ENCODE measurements at places on chromosomes 13 and 19. TPM values are rescaled to one million over a fixed set of nuclear protein-coding genes. Genes with fewer than 3 reads are reported as not detected.

DNA sequence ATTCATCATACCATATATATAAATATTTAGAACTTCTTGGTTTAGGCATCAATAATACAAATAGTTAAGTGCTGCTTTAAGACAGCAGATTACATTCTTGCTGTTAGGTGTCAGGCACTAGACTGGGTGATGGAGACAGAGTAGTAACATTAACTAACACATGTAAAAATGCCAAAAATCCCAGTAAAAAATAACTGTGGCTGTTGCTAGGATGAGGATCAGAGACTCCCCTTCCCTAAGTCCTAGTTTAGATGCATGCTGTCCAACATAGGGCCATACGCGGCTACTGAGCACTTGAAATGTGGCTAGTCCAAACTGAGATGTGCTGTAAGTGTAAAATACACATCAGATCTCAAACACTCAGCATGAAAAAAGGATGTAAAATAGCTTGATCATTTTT, 94.7 kb downstream of the CDADC1 start:
- no peaks in the 10 kb centered on the region for H3K4me1 ChIP-seq
- no peak overlapping the region for H3K27ac ChIP-seq
- H3K27me3 ChIP-seq = no peaks in the 10 kb centered on the region
- H3K4me3 ChIP-seq = no peak overlapping the region
- no peak for DNase-seq
- no peaks in the 10 kb centered on the region for H3K36me3 ChIP-seq

- H3K36me3 ChIP-seq = no peaks in the 10 kb centered on the region
- no peaks in the 10 kb centered on the region for H3K4me1 ChIP-seq
- H3K27ac ChIP-seq = no peak overlapping the region
- no peak overlapping the region for H3K4me3 ChIP-seq
Measured at GRCh38 chr19:1279782-1280341, 4.5 kb downstream of the FAM174C start.

KCNC3 gene
- 9.1 TPM for polyA plus RNA-seq

GRCh38 chr19:55070466-55071128, 5.1 kb upstream of the EPS8L1 start:
- H3K27me3 ChIP-seq = peaks cover 5% of the 10 kb centered on the region
- no peak overlapping the region for H3K4me3 ChIP-seq
- DNase-seq = no peak
- H3K4me1 ChIP-seq = peaks cover 2% of the 10 kb centered on the region
- H3K27ac ChIP-seq = no peak overlapping the region

MAST3 gene
- 5.6 TPM for polyA plus RNA-seq

GRCh38 chr19:55300886-55301458, 17.2 kb downstream of the BRSK1 start:
- DNase-seq = no peak
- no peaks in the 10 kb centered on the region for H3K4me1 ChIP-seq
- H3K27me3 ChIP-seq = no peaks in the 10 kb centered on the region
- no peak overlapping the region for H3K27ac ChIP-seq
- H3K36me3 ChIP-seq = no peaks in the 10 kb centered on the region
- no peak overlapping the region for H3K4me3 ChIP-seq

DNA sequence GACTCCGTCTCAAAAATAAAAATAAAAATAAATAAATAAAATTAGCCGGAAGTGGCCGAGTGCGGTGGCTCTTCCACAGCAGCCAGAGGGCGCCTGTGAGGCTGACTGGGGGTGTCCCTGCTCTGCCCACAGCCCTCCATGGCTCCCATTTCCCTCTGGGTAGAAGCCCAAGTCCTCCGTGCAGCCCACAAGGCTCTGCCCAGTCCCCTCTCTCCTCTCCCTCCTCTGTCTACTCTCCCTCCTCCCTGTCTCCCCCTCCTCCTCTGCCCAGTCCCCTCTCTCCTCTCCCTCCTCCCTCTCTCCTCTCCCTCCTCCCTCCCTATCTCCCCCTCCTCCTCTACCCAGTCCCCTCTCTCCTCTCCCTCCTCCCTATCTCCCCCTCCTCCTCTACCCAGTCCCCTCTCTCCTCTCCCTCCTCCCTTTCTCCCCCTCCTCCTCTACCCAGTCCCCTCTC, 20.4 kb downstream of the MISP start:
- H3K4me3 ChIP-seq = no peak overlapping the region
- H3K4me1 ChIP-seq = no peaks in the 10 kb centered on the region
- no peaks in the 10 kb centered on the region for H3K27me3 ChIP-seq
- no peaks in the 10 kb centered on the region for H3K36me3 ChIP-seq
- H3K27ac ChIP-seq = no peak overlapping the region
- peak; percentile 69 for DNase-seq

ZNF329 gene
- polyA plus RNA-seq = 8.4 TPM

CPT1C gene
- 2.6 TPM for polyA plus RNA-seq

RETN gene
- not detected for polyA plus RNA-seq

C19orf85 gene
- polyA plus RNA-seq = not detected

KCNJ14 gene
- 0.28 TPM for polyA plus RNA-seq

FLT1 gene
- polyA plus RNA-seq = 17.2 TPM

CERS1 gene
- polyA plus RNA-seq = not detected

GRCh38 chr19:10388957-10389356, 8.6 kb upstream of the TYK2 start:
- H3K27ac ChIP-seq = no peak overlapping the region
- DNase-seq = peak; percentile 89
- peaks cover 4% of the 10 kb centered on the region for H3K36me3 ChIP-seq
- no peaks in the 10 kb centered on the region for H3K27me3 ChIP-seq
- no peak overlapping the region for H3K4me3 ChIP-seq

DNA sequence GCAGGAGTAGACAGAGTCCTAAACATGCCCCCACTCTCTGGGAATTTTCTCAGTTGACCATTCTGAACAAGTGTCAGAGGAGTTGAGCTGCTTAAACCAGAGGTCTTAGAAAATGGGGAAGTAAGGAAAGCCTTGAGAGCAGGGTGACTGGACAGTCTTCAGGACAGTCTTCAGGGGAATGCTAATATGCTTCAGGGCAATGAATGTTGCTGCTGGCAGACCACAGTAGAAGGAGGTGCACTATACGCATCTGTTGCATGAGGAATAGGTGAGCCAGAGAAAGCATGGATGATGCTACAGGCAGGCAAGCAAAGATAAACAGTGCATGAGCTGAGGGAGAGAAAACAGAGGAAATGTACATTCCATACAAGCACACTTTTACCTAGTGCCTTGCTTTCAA, 196.6 kb upstream of the GPR12 start:
- DNase-seq = no peak
- H3K27me3 ChIP-seq = no peaks in the 10 kb centered on the region
- no peak overlapping the region for H3K27ac ChIP-seq

DNA sequence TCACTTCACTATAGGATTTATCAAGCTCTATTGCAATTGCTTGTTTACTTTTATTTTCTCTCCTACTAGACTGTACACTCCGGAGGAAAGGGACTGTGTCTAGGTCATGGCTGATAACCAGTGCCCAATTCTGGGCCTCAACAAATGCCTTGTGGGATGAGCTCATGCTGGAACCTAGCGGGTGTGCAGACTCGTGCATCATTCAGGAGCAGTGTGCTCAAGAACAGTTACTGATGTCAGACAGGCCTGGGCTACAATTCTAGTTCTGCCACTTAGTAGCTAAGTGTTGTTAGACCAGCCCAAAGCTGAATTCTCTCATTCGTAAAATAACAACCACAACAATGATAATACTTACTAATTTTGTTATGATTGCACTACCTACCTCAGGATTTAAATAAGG, 95.4 kb downstream of the CYSLTR2 start:
- no peak overlapping the region for H3K27ac ChIP-seq
- no peaks in the 10 kb centered on the region for H3K27me3 ChIP-seq
- no peaks in the 10 kb centered on the region for H3K4me1 ChIP-seq
- H3K36me3 ChIP-seq = no peaks in the 10 kb centered on the region

TTC9B gene
- polyA plus RNA-seq = not detected

CD37 gene
- polyA plus RNA-seq = 3.8 TPM

ZNF296 gene
- polyA plus RNA-seq = 1.2 TPM

- H3K4me3 ChIP-seq = no peak overlapping the region
- peak; percentile 32 for DNase-seq
- H3K36me3 ChIP-seq = no peaks in the 10 kb centered on the region
Measured at GRCh38 chr13:113431171-113431570, 22.1 kb downstream of the ADPRHL1 start.

- H3K36me3 ChIP-seq = no peaks in the 10 kb centered on the region
- DNase-seq = no peak
- no peaks in the 10 kb centered on the region for H3K4me1 ChIP-seq
- no peak overlapping the region for H3K27ac ChIP-seq
Measured at GRCh38 chr13:80510686-80511085, 169.8 kb upstream of the SPRY2 start.

GRCh38 chr13:58704953-58705352, 1073.4 kb downstream of the PCDH17 start:
- H3K36me3 ChIP-seq = no peaks in the 10 kb centered on the region
- DNase-seq = no peak
- H3K27me3 ChIP-seq = no peaks in the 10 kb centered on the region
- H3K4me3 ChIP-seq = no peak overlapping the region
- H3K4me1 ChIP-seq = no peaks in the 10 kb centered on the region
- H3K27ac ChIP-seq = no peak overlapping the region

DNA sequence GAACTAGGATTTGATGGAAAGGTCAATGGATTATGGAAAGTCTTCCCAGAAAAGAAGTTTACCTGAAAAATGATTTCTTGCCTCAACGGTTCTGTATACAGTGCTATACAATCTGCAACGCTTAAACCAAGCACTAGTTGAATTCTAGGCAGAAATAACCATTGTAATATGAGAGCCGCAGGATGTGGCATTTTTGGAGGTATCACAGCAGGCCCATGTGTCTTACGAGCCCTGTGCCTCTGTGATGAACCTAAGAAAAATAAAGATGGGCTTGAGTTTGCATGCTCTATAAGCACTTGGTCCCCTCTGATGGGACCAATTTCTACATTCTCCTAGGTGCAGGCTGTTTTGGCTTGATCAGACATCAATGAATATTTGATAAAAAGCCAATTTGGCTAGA, 78.7 kb upstream of the RFC3 start:
- DNase-seq = no peak
- H3K27me3 ChIP-seq = no peaks in the 10 kb centered on the region
- H3K27ac ChIP-seq = no peak overlapping the region

GRCh38 chr19:42233106-42233505, 9.3 kb downstream of the GSK3A start:
- DNase-seq = no peak
- H3K27me3 ChIP-seq = no peaks in the 10 kb centered on the region
- H3K4me1 ChIP-seq = peaks cover 5% of the 10 kb centered on the region
- H3K27ac ChIP-seq = peak overlapping the region; percentile 40
- H3K36me3 ChIP-seq = peaks cover 32% of the 10 kb centered on the region

- DNase-seq = no peak
- H3K4me1 ChIP-seq = no peaks in the 10 kb centered on the region
- no peaks in the 10 kb centered on the region for H3K36me3 ChIP-seq
- no peaks in the 10 kb centered on the region for H3K27me3 ChIP-seq
- H3K27ac ChIP-seq = no peak overlapping the region
Measured at GRCh38 chr19:7744871-7745650, 2.3 kb downstream of the CD209 start.

GRCh38 chr13:39311619-39312018, 273.4 kb downstream of the NHLRC3 start:
- no peak for DNase-seq
- H3K4me1 ChIP-seq = no peaks in the 10 kb centered on the region
- no peaks in the 10 kb centered on the region for H3K36me3 ChIP-seq
- H3K27ac ChIP-seq = no peak overlapping the region
- H3K4me3 ChIP-seq = no peak overlapping the region

DNA sequence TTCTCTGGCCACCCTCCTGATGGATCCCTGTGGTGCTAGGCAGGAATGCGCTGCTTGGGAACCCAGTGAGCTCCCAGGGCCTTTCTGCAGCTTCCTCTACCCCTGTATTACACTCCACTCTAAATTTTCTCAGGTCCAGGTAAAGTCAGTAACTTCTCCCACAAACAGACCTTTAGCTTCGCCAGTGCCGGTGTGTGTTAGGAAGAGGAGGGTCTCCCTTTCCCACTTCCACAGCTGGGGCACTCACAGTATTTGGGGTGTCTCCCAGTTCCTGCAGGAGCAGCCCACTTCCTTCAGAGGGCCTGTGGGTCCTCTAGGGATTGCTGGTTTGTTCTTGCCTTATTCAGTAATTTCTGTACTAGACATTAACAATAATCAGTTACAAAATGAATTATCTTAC, 193.5 kb upstream of the PCDH17 start:
- no peaks in the 10 kb centered on the region for H3K36me3 ChIP-seq
- H3K27ac ChIP-seq = no peak overlapping the region
- DNase-seq = no peak
- no peak overlapping the region for H3K4me3 ChIP-seq
- H3K27me3 ChIP-seq = no peaks in the 10 kb centered on the region

DNA sequence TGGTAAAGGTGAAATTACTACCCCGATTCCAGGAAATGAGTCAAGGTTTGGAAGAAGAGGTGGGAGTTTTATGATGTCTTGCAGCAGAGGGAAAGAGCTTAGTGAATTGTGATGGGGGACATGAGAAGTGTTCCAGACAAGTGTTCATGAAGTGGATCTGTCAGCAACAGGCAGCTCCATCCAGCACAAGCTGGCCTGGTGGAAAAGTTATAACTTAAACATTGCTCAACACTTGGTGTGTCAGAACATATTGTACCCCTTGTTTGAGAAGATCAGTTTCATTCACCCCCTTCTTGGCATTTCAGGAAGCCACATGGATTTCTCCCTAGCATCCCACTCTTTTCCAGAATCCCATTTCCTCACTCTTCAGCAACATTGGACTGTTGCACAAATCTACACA, 222.0 kb downstream of the B3GLCT start:
- H3K27ac ChIP-seq = no peak overlapping the region
- H3K27me3 ChIP-seq = no peaks in the 10 kb centered on the region
- no peak overlapping the region for H3K4me3 ChIP-seq
- H3K36me3 ChIP-seq = no peaks in the 10 kb centered on the region

CFAP97D2 gene
- polyA plus RNA-seq = not detected

GRCh38 chr13:67395577-67395976, 165.4 kb upstream of the PCDH9 start:
- H3K4me3 ChIP-seq = no peak overlapping the region
- H3K27ac ChIP-seq = no peak overlapping the region
- no peaks in the 10 kb centered on the region for H3K36me3 ChIP-seq
- no peaks in the 10 kb centered on the region for H3K27me3 ChIP-seq

- no peaks in the 10 kb centered on the region for H3K36me3 ChIP-seq
- no peak overlapping the region for H3K4me3 ChIP-seq
- DNase-seq = no peak
- H3K27me3 ChIP-seq = no peaks in the 10 kb centered on the region
- H3K4me1 ChIP-seq = no peaks in the 10 kb centered on the region
- H3K27ac ChIP-seq = no peak overlapping the region
Measured at GRCh38 chr13:42950181-42950580, 41.9 kb downstream of the EPSTI1 start.

GRCh38 chr13:47835470-47836228, 165.4 kb downstream of the SUCLA2 start:
- H3K27me3 ChIP-seq = no peaks in the 10 kb centered on the region
- no peaks in the 10 kb centered on the region for H3K36me3 ChIP-seq
- no peak overlapping the region for H3K4me3 ChIP-seq
- no peaks in the 10 kb centered on the region for H3K4me1 ChIP-seq
- H3K27ac ChIP-seq = no peak overlapping the region

ZFP14 gene
- 4.3 TPM for polyA plus RNA-seq

ARHGAP33 gene
- polyA plus RNA-seq = 5.6 TPM

DNA sequence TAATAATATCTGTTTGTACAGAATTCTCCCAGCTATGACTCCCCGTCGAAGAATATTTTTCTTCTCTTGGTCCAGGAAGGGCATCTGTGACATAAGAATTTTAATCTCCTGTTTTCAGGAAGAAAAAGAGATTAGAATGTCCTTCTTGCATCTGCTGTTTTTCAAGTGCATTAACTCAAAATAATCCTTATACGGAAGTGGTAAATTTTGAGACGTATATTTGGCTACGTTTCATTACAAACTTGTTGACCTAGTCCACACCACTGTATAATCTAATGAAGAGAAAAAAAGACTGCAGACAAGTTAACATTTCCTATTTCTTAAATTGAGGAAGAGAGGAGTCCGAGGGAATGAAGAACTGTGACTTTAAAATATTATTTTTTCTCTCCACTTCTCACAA, 959.9 kb downstream of the DIAPH3 start:
- no peaks in the 10 kb centered on the region for H3K27me3 ChIP-seq
- no peak overlapping the region for H3K27ac ChIP-seq
- no peaks in the 10 kb centered on the region for H3K36me3 ChIP-seq
- H3K4me3 ChIP-seq = no peak overlapping the region
- DNase-seq = no peak

Measured in kidney (tissue), 22 donors.